Neural crest cell (in vitro differentiated cells): ENCODE measurements at places on chromosomes 2 and 18. TPM values are rescaled to one million over a fixed set of nuclear protein-coding genes. Genes with fewer than 3 reads are reported as not detected.

DNA sequence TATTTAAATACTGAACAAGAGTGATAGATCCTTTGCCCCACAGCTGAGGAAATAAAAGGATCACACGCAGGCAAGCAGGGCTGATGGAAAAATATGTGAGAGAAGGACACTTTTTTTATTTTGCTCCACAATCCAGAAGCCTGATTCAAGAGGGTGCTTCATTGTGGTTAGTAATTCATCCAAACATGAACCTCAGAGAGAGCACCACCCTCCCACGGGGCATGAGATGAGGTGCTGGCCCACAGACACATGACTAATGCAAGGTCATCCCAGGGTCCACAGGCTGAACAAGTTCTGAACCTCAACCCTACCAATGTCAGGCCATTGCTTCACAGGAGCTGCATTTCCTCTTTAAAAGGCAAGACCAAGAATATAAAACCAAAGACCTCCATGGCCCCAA lies 239.6 kb downstream of the MREG start:
- peaks cover 42% of the 10 kb centered on the region for H3K4me1 ChIP-seq
- no peak for DNase-seq
- H3K36me3 ChIP-seq, result no peaks in the 10 kb centered on the region

DNA sequence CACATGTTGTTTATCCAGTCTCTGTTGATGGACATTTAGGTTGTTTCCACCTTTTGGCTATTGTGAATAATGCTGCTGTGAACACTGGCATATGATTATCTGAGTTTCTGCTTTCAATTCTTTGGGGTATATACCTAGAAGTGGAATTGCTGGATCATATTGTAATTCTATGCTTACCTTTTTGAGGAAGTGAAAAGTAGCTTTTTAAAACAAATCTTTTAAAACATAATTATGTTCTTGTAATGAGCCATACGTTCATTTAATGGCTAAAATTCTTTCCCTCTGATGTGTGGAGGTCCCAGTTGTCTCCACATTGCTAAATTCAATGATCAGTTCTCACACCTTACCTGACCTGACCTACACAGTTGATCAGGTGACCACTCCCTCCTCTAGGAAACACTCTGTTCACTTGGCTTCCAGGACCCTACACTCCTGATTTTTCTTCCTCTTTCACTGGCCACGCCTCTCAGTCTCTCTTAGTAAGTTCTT lies 27.8 kb upstream of the SERTAD2 start:
- H3K27me3 ChIP-seq, result no peaks in the 10 kb centered on the region
- H3K4me1 ChIP-seq, result peaks cover 16% of the 10 kb centered on the region
- H3K36me3 ChIP-seq, result no peaks in the 10 kb centered on the region
- no peak overlapping the region for H3K4me3 ChIP-seq
- H3K27ac ChIP-seq, result no peak overlapping the region

DNA sequence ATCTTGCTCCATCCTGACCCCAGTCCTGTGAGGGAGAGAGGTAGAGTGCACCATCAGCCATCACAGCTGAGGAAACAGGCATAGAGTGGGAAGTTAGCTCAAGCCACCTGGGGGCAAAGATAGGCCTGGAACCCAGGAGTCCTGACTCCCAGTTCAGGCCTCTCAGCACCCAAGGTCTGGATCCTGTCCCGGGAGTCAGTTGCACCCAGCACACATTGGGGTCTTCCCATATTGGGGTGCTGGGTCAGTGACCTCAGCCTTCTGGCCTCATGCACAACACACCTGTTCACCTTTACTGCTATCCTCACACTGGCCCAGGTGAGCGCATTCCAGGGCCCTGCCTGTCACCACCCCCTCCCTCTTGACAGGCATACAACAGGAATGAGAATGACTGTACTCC lies 24.7 kb downstream of the ST8SIA5 start:
- H3K36me3 ChIP-seq, result peaks cover 5% of the 10 kb centered on the region
- H3K4me3 ChIP-seq, result no peak overlapping the region
- DNase-seq, result no peak

DNA sequence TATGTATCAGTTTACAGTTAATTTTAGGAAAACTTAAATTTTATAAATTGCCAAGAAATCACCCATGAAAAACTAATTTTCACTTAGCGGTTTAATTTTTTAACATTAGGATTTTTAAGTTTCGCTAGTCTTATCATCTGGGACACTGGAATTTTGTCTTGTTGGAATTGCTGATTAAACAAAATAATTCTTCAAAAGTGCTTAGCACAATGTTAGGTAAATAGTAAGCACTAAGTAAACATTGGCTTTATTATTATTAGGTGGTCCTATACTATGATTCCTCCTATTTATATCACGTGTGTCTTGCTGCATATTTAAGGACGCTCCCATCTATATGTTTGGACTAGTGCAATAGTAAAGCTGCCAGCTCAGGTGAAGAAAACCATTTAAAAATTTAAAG lies 54.6 kb upstream of the MAP4K3 start:
- peaks cover 17% of the 10 kb centered on the region for H3K4me1 ChIP-seq
- no peak overlapping the region for H3K4me3 ChIP-seq

The HOXD13 gene
- total RNA-seq, result not detected in 2 replicates

The ITGB1BP1 gene
- total RNA-seq, result 59.3 and 61.2 TPM in 2 replicates

The IL1RN gene
- total RNA-seq, result not detected in 2 replicates
